ENCODE measurements at places on chromosomes 13 and 19.

GRCh38 chr13:48595431-48596429 lies 58.0 kb upstream of the CYSLTR2 start:
- DNase-seq, result peak; percentile 85

- DNase-seq, result no peak
Measured at GRCh38 chr19:40466219-40466984, 399 bp upstream of the SPTBN4 start.

- no peak for DNase-seq
Measured at GRCh38 chr19:35973487-35973886, 21.5 kb upstream of the SDHAF1 start.

GRCh38 chr13:30355384-30355699 lies 48.0 kb upstream of the KATNAL1 start:
- peak; percentile 59 for DNase-seq

GRCh38 chr19:53091413-53092254 lies 11.6 kb downstream of the ZNF160 start:
- no peak for DNase-seq

DNA sequence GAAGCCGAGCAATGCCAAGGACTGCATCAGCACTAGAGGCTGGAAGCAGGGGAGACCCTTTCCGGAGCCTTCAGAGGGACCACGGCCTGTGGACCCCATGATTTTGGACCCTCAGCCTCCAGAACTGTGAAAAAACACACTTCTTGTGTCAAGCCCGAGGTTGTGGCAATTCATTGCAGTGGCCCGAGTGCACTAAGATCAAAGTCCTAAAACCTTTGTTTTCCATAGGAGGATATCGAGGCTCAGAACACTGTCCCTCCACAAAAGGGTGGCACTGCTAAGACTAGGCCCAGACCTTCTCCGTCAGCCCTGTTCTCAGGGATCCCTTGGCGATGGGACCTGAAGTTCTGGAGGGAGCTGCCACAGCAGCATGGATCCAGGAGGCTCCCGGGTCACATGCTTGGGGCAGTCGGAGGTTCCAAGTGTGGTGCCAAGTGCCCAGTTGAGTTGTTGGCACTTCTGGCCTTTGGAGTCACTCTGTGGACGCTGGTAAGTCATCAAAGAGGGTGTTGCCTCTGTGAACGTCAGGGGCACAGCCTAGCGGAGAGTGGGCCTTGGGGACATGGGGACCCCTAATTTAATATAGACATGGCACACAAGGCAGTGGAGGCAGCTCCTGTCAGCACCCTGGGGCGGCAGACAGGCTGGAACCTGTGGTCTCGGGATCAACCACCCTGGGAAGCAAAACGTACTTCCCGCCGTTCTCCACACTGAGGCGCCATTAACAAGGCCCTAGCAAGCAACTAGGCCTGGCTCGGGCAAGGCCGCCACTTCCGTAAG lies 199.2 kb downstream of the COL4A1 start:
- DNase-seq, result no peak

DNA sequence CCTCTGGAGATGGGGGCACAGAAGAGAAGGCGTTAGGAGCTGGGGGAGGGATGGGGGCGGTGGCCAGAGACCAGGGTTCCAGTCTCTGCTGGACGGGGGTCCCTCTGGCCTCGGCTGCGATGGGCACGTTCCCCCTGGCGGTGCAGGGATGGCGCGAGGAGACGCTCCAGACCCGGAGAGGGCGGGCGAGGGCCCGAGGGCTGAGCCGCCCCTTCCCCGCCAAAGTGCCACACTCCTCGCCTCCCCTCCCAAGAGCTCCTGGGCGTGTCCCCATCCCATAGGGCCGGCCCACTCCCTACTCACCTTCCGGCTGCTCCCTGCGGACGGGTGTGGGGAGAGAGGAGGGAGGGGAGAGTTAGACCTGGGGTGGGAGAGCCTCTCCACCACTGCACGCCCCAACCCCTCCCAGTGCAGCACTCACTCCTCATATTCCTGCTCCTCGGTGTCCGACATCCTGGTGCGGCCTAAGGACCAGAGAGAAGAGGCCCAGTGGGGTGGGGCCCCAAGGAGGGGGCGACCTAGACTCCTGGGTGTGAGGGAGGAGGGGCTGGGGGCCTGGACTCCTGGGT lies 2.2 kb downstream of the TNNT1 start:
- DNase-seq, result no peak

GRCh38 chr19:45568732-45569131 lies 15.9 kb downstream of the OPA3 start:
- DNase-seq, result no peak

DNA sequence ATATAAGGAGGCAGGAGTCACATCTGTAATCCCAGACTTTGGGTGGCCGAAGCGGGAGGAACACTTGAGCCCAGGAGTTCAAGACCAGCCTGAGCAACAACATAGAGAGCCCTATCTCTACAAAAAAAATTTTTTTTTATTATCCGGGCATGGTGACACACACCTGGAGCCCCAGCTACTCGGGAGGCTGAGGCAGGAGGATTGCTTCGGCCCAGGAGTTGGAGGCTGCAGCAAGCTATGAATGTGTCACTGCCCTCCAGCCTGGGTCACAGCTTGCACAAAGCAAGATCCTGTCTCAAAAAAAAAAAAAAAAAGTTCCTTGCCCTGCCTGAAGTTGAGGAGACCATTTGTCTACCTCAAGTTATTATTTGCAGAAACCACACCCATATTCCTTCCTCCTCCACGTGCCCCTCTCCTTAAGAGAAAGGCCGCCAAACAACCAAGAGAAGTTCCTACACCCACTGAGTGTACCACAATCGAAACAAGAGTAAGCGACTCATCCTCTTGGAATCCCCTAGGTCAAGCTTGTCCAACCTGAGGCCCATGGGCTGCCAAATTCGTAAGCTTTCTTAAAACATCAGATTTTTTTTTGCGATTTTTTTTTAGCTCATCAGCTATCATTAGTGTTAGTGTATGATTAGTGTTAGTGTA lies 2.2 kb downstream of the ABCC4 start:
- peak; percentile 48 for DNase-seq

DNA sequence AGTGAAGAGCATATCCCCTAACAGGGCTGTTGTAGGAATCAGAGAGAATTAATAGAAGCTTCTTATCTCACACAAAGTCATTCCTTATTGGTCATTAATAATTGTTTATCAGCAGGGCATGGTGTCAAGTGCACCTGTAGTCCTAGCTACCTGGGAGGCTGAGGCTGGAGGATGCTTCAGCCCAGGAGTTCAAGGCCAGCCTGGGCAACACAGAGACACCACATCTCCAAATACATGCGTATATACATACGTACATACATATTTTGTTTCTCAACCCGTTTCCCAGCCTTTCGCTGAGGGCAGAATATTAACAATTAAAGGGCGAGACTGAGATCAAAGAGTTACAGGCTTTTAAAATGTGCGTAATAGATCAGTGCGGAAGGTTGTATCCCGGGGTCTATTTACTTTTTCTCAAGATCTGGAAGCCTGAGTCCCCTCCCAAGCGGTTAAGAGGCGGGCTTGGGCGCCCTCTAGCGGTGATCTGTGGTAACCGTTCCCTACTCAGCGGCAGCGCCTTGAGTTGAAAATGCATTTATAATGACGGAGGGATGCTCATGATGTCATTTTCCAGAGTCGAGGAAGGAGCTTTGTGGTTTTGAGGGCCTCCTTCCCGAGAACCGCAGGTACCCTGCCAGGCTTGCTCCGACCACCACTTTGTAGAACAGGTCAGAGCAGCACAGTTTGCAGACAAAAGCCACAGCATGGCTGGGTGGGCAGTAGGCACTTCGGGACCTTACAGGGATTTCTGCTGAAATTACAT lies 169.6 kb upstream of the GPR12 start:
- DNase-seq, result peak; percentile 70

- DNase-seq, result no peak
Measured at GRCh38 chr13:107900775-107901174, 314.6 kb downstream of the LIG4 start.

DNA sequence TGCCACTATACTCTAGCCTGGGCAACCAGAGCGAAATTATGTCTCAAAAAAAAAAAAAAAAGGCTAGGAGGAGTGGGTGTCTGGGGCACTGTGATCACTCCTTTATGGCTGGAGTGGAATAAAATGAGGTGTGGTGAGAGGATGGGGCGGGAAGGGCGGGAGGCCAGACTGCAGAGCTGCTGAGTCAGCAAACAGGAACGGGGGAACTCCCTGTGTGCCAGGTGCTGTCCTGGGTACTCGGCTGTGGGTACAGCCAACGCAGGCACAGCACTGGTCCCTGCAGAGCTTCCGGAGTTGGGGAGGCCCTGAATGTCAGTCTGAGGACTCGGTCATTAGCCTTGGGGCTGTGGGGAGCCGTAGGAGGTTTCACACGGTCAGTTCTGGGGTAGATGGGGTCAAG lies 5.7 kb downstream of the PRPF31 start:
- DNase-seq, result no peak

DNA sequence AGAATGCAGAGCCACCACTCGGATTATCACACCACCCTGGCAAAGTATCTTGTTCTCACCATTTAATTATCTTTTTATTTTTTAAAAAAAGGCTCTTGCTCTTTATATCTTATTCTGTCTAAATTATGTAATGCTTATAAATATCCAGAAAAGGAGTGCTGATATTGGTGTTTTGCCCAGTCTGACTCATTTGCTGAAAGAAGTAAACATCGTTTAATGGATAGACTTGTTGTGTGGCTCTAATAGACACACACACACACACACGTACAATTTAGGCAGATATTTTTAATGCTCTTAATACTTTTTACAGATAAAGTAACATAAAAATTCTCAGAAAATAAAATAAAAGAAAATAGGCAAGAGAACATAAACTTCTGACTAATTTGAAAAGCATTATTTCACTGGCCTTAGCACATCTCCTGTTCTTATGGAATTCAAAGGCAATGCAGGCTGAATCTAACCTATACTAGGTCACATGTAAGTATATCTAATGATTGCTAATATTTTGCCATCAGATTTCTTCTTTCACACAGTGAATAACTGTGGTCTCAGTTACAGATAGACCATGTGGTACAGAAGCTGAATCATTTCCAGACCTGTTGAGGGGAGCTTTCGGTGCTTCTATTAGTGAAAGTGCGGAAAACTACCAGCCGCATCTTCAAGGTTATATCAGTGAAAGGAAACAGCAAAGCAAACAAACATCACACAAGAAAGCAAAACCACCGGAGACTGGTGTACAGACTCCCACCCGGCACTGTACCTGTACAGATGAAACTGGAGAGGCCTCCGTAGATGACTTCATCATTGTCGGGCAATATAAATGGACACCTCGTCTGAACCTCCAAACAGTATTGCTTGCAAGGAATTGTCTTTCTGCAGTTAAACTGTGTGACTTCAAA lies 642.1 kb upstream of the ARGLU1 start:
- DNase-seq, result no peak

DNA sequence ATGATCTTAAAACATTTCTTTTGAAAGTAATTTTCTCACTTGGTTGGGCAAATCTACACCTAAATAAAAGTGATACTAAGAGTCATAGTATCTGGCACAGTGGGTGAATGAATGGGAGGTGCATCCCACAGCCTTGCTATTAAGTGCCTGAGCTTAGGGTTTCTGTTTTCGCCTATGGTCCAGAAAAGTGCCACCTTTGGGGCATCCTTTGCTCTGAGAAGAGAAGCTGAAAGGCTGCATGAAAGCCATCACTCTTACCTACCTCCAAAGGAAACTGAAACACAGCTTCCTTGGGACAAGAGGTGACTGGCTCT lies 55.6 kb upstream of the AKAP11 start:
- no peak for DNase-seq

GRCh38 chr19:5893907-5894703 lies 9.5 kb downstream of the NDUFA11 start:
- DNase-seq, result peak; percentile 92

DNA sequence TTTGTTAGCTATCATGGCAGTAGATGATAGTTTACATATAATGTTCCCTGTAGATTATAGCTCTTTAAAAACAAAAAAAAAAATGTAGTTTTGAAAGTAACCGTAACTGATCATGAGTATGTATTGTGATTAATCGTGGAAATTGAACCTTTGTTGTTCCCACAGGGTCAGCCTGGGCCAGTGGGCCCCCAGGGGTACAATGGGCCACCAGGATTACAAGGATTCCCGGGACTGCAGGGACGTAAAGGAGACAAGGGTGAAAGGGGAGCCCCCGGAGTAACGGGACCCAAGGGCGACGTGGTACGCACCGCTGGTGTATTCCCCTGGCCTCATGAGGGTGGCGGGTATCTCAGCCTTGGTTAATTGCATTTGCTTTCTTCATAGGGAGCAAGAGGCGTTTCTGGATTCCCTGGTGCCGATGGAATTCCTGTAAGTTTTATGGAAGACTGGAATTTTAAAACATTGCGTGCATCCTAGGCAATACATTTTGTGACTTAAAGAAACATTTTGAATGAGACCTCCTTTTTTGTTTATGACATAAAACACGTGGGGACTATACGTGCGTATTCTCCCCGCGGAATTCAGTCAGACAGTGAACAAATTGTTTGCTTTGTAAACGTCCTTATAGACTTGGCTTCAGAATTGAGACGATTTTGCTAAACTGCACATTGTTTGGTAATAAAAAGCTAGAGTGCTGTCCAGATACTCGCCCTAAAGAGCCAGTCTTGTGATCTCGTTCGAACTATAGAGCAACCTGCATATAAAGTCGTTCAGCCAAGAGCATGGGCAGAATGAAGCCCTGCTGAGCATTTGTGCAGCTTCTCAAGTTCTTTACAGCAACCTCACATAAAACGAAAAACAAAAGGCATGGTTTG lies 117.7 kb downstream of the COL4A2 start:
- DNase-seq, result no peak

DNA sequence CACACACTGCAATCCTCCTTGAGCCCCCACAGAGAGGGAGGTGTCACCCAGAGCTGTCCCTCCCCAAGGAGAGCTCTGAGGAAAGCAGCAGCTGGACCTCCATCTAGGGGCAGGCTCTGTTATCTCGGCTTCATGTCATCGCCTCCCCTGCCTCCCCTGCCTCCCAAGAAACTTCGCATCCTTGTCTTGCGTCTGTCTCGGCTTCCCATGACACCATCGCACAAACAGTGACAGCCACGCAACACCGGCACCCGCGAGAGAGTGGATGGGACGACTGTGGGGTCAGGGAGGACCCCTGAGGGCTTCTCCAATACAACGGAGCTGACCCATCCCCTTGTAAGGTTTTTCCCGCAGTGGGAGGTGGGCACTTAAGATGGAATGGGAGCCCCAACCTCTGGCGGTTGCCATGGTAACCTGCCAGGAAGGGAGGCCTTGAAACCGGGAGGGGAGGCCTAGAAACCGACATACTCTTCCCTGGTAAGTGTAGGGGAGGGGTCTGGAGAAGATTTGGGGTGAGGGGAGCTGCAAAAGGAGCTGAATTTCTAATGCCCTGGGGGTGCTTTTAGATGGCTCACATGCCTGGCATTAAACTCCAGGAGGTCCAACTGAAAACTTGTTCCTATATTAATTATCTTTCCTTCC lies 16.3 kb downstream of the TLE2 start:
- no peak for DNase-seq

DNA sequence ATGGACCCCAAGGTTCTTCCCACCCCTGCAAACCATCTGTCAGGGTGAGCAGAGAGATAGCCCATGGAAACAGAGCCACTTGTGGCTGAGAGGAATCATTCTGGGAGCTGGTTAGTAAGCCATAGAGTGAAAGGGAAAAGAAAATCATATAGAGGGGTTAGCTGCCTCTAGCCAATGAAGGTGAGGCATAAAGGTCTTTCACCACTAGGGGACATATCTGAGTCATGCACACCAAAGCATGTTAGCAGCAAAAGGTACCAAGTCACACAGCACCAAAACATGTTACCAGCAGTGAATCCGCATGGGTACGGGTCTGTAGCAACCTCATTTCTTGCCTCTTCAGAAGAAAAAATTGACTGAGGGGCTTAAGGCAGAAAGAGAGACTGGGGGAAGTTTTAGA lies 76.7 kb upstream of the ZNF43 start:
- DNase-seq, result peak; percentile 2

All from hematopoietic multipotent progenitor cell treated with erythropoietin and hydrocortisone succinate and interleukin-3 and kit ligand, for 8 days (in vitro differentiated cells).